ENCODE measurements at places on chromosomes 12 and 14.

DNA sequence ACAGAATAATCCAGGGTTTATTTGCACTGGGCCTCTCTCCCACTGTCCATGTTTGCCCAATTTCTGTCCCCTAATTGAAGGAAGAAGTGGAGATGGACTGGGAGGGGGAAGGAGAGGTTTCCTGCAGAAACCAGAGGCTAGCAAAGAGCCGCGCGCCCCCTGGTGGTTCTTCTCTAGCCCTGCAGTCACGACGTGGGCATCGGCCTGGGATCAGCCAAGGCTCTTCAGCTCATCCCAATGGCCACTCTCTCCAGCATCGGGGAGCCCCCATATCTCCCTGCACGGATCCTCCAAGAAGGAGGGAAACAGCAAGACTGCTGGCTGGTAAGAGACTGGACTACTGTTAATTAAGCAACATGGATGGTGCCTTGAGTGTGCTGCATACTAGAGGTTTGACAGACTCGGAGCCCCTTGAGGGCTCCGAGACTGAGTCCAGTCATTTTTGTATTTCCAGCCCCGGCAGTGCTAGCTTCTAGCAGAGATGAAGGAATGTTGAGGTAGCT lies 18.7 kb downstream of the ZBTB39 start:
- DNase-seq = peak; percentile 73

GRCh38 chr12:102197789-102198188 lies at the start of gene PMCH:
TSS of gene PMCH (minus strand) at chr12:102197833. CDS start at chr12:102197770, 63 bp downstream.
- no peak for DNase-seq

GRCh38 chr14:75969891-75970290 lies 11.9 kb downstream of the TGFB3 start:
- no peak for DNase-seq

GRCh38 chr12:50627491-50627890 lies 122.7 kb downstream of the DIP2B start:
- no peak for DNase-seq

- DNase-seq = no peak
Measured at GRCh38 chr12:46555406-46555852, 182.9 kb upstream of the SLC38A2 start.

DNA sequence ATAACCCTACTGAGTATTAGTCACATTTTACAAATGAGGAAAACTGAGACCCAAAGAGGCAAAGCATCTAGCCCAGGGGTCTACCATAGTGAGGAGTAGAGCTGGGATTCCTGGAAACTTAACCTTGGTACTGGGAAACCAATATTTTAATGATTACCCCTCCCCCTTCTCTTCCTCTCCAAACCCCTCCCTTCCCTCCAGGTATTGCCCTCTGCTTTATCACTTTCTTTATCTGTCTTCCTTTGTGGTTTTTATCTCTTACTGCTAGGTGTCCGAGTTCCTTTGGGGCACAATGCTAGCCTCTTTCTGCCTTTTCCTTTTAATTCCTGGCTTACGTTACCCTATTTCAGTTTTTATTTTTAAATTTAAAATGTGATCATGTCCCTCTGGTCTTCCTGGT lies 2.8 kb downstream of the GABARAPL1 start:
- no peak for DNase-seq

DNA sequence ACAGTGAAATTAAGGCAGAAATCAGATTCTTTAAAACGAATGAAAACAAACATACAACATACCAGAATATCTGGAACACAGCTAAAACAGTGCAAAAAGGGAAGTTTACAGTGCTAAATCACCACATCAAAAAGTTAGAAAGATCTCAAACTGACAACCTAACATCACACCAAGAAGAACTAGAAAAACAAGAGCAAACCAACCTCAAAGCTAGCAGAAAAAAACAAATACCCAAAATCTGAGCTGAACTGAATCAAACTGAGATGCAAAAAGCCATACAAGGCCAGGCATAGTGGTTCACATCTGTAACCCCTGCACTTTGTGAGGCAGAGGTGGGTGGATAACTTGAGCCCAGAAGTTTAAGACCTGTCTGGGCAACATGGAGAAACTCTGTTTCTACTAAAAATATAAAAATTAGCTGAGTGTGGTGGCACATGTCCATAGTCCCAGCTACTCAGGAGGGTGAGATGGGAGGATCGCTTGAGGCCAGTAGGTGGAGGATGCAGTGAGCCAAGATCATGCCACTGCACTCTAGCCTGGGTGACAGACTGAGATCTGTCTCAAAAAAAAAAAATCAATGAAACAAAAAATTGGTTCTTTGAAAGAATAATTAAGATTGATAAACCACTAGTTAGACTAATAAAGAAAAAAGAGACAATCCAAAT lies 33.2 kb upstream of the LDHB start:
- DNase-seq = no peak

- peak; percentile 76 for DNase-seq
Measured at GRCh38 chr12:442235-442884, 17.4 kb upstream of the B4GALNT3 start.

DNA sequence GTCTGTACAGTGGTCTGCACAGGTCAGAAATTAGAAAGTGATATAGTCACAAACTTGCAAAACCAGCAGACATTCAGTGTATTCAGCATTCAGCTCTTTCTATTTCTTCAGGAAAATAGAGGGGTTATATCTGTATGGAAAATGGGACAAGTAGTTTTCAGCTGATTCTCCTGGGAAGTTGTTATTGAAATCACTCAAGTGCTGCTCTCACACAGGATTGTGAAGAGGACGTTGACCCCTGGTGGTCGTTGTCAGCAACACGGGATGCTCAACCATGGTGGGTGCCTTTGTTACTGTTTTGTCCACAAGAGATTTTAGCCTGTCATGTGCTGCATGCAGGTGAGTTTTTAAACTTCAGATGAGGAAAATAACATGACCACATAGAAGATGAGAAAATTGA lies 981.8 kb downstream of the TMEM121 start:
- no peak for DNase-seq

GRCh38 chr14:79373451-79373850 lies 837.9 kb downstream of the DIO2 start:
- DNase-seq = no peak

DNA sequence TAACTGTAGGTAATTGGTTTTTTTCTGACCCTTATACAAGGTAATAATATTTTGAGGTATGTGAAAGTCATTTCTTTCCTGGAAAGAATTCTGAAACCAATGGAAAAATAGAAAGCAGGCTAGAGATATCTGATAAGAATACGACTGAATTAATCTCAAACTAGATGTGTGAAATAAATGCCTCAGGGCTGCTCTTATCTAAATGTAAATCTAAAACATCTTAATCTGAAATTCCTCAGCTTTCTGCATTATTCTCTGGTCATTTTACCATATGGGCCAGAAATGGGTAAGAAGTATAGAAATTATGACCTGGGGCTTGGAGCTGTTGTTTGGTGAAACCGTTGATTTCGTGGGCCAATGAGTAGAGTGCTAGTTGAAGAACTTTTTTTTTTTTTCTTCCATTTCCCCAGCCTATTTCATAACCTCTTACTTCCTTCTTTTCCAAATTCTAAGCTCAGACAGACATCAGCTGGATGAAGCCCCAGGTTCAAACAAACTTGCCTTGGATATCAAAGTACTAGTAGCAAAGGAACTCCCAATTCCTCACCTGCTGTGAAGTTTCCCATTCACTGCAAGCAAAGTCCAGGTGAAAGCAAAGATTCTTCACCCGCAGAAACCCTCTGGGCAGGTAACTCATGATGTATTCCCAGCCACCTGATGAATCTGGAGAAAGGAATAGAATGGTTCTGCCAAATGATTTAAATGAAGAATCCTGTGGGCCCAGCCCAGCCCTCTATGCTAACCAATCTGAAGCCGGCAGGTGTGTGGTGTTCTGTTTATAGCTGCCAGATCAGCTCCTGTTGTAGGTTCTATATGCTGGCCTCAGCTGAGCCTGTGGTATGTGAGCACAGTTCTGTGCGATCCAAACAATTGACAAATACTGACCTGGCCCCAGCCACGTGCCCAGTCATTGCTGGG lies 9.7 kb upstream of the FOS start:
- DNase-seq = no peak

- no peak for DNase-seq
Measured at GRCh38 chr14:61387076-61387475, 65.7 kb downstream of the PRKCH start.

DNA sequence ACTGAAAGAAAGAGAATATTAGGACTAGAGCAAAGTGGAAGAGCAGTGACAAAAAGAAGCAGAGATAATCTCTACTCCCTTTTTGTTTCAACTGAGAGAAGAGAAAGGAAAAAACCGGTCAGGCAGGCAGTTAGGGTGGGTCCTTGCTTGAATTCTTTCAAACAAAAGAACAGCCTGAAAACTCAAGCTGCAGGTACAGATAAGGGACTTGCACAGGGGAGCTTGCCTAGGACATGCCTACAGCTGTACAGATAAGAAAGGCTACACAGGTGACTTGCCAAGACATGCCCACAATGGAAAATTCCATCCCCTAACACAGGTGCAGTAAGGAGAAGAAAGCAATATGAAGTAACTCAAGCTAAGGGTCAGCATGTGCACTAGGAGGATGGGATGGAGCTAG lies 532.2 kb upstream of the MIS18BP1 start:
- no peak for DNase-seq

DNA sequence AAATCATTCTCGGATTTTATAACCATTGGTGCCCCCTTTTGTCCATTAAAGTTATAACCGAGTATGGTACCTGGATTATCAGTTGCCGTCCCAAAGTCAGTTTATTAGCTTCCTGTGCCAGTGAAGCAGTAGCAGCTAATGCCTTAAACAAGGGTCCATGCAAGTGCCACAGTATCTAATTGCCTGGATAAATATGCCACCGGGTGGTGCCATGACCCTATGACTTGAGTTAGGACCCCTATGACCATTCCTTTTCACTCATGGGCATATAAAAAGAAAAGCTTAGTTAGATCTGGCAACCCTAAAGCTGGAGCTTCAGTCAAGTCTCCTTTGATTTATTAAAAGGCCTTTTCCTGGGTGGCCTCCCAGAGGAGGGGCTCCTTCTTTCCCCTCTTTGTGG lies 1314.6 kb downstream of the TMEM121 start:
- no peak for DNase-seq

DNA sequence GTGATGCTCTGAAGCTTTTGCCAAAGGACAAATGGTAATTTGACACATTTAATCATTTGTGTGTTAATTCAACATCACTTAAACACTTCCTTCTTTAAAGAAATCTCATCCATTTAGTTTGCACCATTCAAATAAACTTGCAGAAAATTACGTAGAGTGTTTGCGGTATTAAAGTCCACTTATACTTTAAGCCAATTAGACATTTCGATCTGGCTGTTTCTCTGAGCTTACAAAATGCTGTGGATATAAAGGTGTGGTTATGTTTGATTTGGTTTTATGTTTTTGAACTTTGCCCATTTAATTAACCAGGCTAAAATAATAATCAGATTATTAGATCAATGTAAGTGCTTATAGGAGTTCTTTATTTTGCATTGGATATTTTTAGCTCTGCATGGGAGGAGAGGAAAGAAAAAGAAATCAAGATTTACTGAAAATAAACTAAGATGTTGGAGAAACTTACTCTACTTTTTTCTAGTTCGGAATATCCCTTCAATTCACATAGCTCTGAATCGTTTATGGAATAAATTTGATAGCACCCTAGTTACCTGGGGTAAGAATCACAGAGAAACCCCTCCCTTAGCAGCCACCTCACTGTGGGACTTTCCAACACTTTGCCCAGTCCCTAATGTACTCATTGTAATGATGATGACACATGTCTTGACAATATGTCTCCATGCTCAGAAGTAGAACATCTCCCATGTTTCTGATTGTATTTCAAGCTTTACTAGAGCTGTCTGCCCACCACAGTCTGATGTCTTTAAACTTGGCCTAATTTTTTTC lies 268.0 kb downstream of the BTG1 start:
- DNase-seq = no peak

DNA sequence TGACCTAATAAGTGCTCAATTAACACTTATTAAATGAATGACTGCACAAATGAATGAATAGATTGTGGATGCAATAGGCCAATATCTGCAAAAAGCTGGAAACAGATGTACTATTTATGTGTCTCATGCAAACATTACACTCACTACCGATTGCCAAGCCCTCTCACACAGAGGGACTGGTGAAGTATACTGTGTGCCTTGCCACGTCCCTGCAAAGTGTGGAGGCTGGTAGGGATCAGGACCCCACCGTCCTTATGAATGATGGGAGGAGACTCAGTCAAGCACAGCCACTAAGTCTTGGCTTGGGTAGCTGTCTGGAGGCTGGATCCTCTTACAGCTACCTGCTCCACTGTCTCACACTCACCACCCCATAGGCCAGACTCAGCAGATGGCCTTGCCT lies 3.9 kb upstream of the TUNAR start:
- no peak for DNase-seq

GRCh38 chr14:101101456-101102056 lies 198.0 kb upstream of the RTL1 start:
- DNase-seq = peak; percentile 50

DNA sequence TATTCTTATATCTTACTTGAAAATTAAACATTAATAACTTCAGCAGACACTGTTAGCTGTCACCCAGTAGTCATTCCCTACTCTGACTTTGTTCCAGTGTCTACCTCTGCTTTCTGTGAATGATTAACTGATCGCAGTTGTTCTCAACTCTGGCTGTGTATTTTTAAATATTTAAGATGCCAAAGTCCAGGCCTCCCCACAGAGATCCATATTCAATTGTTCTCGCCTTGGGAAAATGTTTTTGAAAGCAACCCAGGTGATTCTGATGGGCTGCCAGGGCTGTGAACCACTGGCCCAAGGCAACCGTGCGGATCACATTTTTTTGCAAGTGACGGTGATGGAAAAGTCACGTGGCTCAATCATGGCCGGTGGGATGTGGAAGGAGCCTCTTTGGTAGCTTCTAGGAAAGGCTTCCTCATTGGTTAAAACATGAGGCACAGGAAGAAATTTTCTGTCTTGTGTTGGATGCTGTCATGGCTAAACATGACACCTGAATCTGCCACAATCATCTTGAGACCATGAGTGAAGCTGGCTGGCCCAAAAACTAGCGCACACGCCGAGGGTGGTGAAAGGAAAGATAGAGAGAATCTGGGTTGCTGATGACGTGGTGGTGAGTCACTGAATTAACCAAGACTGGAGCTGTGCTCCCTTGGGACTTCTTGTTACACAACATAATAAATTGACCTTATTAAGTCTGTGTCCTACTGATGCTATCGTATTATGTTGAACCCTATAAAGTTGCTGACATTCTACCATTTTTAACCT lies 37.2 kb downstream of the RDH12 start:
- no peak for DNase-seq

DNA sequence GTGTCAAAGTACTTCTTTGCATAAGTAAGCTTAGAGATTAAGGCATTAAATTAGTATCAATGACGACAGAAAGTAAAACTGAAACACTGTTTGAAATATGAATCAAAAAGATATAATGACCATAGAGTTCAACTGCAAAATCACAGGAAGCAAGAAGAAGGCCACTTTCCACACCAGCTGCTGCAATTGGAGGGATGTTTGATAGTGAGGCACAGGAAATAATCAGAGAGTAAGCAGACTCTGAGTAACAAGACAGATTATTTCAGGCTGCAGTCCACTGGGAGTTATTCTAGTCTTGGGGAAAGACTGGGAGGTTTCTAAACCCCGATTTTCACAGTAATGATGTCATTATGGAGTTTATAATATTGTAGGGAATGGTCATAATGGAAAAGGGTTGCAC lies 12.9 kb downstream of the MDGA2 start:
- DNase-seq = no peak
